Activated CD4-positive, alpha-beta T cell treated with anti-CD3 and anti-CD28 coated beads, Interleukin-10, Interleukin-2, amounts not matched to agents 100 ng/mL and 50 ng/mL, durations not matched to agents 16 hours and 8 hours (primary cell): ENCODE measurements at places on chromosomes 2 and 18.

GRCh38 chr18:5068851-5069250 is 128.2 kb downstream of the AKAIN1 start:
- no peak for DNase-seq

DNA sequence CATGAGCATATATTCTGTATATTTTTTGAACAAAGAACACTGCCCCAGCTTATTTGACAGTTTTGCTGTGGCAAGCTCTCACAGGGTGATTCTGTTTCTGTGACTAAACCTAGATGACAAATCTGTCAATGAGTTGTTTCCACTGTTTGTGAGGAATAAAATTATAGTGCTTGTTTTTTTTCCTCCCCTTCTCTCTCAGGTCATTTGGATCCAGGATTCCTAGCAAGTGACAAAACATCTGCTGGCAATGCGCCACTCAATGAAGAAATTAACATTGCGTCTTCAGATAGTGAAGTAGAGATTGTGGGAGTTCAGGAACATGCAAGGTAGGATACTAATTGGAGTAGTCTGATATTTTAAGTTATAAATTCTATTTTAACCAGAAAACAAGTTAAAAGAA is 149.3 kb downstream of the HAUS1 start:
- no peak for DNase-seq

DNA sequence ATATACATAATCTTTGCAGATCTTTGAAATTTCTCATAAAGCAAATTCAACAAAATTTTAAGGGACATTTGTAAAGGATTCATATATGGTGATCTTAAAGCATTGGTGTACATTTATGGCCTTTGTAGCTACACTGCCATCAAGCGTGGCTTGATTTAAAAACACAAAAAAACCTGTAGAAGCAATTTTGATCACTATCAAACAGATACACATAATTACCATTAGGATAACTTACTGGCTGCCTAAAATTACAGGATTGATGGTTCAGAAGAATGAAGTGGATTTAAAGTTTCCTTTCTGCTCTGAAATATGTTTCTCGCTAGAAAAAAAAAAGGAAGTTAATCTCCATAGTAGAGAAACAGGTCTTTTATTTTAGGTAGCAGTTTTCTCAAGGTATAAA is 31.4 kb downstream of the MAPRE2 start:
- no peak for DNase-seq

DNA sequence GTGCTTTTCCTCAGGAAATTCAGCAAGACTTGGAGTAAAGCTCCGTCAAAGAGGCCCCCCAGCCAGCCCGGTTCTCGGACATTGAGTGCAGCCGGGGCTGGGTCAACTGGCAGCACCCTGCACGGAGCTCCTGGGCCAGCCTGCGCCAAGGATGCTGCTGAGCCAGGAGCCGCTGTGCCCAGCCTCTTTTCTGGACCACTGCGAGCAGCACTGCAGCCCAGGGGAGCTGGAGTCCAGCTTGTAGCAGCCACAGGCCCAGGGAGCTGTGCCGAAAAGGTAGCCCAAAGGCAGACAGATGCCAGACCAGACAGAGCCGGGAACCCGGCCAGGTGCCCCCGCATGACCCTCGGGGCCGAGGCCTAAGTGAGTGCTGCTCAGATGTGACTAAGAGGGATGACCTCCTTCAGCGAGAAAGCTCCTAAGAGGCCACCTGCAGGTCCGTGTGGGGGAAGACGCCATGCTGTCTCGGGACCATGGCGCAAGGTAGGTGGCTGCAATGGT is 7.3 kb downstream of the CLHC1 start:
- no peak for DNase-seq

DNA sequence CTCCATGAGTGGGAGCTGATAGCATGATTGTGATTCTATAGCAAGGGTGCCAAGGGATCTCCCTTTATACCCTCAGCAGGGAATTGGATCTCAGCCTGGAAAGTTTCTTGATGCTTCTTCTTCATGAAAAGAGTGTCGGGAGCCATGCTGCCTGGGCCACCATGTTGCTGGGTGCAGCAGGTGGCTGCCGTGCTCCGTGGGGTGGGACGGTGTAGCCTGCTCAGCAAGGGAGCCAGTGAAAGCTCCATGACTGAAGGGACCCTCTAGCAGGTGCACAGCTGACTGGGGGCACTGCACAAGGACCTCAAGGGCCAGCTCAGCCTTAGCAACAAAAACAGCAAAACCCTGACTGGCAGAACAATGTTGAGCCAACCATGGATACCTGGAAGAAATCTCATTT is 368.9 kb upstream of the HS6ST1 start:
- no peak for DNase-seq

GRCh38 chr2:26678035-26678434 is 14.5 kb upstream of the KCNK3 start:
- DNase-seq = no peak
